Thoracic aorta (tissue), 2 donors: ENCODE measurements at places on chromosomes 4 and X.

DNA sequence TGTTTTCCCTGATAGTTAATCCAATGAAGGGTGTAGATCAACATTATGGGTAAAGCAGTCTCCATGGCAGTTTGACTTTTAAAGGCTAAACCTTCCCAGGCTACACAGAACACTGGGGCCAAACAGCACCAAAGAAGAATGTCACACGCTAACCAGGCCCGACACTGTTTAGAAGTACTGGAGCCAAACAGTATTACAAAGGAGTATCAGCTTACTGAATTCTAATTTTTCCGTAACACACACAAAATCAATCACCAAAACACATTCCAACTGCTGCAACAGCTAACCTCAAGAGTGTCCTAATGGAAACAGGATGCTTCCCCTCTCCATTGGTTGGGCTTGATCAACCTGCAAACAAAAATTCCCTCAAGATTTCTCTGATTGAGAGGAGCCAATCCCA lies 783.5 kb downstream of the PCDH18 start:
- DNase-seq = no peak

DNA sequence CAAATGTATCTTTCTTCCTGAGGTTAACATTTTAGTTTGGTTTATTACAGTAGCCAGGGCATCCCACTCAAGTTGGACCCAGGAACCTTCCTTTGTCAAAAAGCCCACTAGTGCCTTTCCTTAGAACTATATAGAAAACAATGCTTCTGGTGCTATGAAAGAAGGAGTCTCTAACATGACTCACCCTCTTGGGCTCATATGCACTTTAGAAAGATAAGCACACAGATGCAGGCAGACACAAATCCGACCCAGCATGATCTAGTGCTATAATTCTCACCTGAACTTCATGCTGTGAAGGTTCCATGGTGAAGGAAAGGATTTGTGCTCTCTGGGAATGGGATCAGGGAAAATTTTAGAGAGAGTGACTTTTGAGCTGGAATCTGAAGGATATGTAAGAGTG lies 289.4 kb downstream of the ANKRD50 start:
- no peak for DNase-seq

GRCh38 chr4:123418351-123418931 lies 21.8 kb downstream of the SPRY1 start:
- DNase-seq = no peak

DNA sequence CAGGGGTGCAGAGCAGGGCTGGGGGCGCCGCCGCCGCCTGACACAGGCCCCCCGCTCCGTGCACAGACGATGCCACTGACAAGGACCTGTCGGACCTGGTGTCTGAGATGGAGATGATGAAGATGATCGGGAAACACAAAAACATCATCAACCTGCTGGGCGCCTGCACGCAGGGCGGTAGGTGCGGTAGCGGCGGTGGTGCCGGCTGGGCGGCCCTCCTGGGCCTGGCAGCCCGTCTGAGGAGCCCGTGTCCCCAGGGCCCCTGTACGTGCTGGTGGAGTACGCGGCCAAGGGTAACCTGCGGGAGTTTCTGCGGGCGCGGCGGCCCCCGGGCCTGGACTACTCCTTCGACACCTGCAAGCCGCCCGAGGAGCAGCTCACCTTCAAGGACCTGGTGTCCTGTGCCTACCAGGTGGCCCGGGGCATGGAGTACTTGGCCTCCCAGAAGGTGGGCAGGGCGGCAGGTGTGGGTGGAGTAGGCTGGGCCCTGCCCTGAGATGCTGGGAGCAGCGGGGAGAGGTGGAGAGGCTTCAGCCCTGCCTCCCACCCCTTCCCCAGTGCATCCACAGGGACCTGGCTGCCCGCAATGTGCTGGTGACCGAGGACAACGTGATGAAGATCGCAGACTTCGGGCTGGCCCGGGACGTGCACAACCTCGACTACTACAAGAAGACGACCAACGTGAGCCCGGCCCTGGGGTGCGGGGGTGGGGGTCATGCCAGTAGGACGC lies 12.6 kb downstream of the FGFR3 start:
- no peak for DNase-seq

GRCh38 chrX:76127341-76127740 lies 45.5 kb upstream of the PBDC1 start:
- no peak for DNase-seq

- no peak for DNase-seq
Measured at GRCh38 chr4:7571001-7571400, 136.3 kb upstream of the PSAPL1 start.

GRCh38 chr4:71184195-71184781 lies 154.5 kb upstream of the SLC4A4 start:
- DNase-seq = no peak

GRCh38 chr4:163217505-163217904 lies 50.8 kb upstream of the NAF1 start:
- no peak for DNase-seq

GRCh38 chr4:74395633-74396032 lies 30.7 kb downstream of the EREG start:
- DNase-seq = no peak

- no peak for DNase-seq
Measured at GRCh38 chr4:109592367-109592766, 32.3 kb downstream of the MCUB start.

GRCh38 chrX:6448003-6448402 lies 86.9 kb downstream of the VCX3A start:
- no peak for DNase-seq

- DNase-seq = no peak
Measured at GRCh38 chr4:89279385-89279784, 28.2 kb downstream of the GPRIN3 start.

DNA sequence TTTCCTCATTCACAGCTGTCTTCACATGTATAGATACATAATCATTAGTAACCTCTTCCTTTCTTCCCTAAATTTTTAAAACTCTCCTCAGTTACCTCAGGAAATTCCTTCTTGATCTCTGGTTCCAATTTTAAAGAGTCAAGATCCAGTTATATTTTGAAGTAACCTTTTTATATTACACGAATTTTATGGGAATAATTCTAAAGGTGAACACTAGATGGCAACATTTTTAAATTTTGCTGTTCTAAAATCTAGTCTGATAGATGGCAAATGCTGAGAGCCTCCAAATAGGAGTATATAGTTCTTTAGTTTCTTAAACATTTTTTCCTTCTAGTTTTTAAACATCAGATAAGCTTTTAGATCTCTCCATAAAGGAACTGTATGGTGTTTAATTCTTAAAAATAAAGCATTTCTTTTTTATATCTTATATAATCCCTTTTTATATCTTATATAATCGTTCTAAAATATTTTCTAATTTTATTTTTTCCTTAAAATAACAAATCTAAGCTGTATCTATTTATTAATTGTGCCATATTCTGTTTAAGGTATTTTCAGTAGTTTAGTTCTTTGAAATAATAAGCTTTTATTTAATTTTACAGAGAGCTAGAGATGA lies 37.9 kb upstream of the PAPSS1 start:
- no peak for DNase-seq

GRCh38 chrX:81205551-81205950 lies 3.6 kb downstream of the SH3BGRL start:
- no peak for DNase-seq

- DNase-seq = no peak
Measured at GRCh38 chrX:140508958-140509357, 4.1 kb upstream of the SOX3 start.

- DNase-seq = no peak
Measured at GRCh38 chr4:166499820-166500219, 626.8 kb downstream of the TLL1 start.

- DNase-seq = no peak
Measured at GRCh38 chr4:22895482-22895881, 202.7 kb downstream of the GBA3 start.

- no peak for DNase-seq
Measured at GRCh38 chrX:72038868-72039267, 92.8 kb downstream of the RTL5 start.

DNA sequence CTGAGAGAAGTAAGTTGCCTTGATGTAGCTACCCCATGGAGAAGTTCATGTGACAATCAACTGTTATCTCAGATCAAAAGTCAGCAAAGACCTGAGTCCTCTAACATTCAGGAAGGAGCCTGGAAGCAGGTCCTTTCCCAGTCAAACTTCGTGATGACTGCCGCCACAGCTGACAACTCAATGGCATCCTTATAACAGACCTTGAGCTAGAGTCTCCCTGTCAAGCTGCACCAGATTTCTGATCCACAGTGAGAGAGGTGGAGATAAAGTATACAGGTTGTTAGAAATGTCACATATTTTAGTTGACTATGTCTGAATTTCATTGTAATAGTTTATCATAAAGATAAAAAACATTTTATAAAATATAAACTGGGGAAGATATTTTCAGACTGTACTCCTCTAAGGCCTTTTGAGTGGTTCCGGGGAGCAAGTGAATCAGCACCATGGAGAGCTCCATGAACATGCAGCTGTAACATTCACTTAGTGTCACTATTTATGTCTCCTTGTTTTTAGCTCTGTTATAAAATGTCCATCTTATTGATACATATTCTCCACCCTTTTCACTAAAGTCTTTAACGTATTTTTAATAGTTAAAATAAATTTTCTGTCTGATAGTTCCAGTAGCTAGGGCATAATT lies 1653.5 kb upstream of the AGA start:
- no peak for DNase-seq

GRCh38 chrX:20254712-20255299 lies 11.9 kb downstream of the RPS6KA3 start:
- DNase-seq = no peak

- no peak for DNase-seq
Measured at GRCh38 chr4:7052313-7052712, 9.1 kb downstream of the TADA2B start.

GRCh38 chr4:174275101-174275500 lies 8.4 kb downstream of the FBXO8 start:
- no peak for DNase-seq

DNA sequence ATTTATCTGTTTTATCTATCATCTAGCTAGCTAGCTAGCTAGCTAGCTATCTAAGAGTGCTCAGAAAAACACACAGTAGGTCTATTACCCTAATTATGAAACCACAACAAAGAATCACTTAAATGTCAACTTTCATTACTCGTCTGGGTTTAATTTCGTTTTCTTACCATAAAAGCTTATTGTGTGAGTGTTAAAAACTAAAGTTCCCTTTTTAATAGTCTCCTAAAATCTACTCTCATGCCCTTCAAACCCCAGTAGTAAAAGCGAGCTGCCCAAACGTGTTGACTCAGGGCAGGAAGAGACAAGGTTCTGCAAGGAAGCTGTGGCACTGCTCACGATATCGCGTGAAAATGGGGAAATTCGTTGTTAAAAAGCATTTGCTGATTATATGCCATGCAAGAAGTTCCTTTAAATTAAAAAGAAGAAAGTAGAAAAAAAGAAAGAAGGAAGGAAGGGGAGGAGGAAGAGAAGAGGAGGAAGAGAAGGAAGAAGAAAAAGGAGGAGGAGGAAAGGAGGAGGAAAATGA lies 595 bp downstream of the MBNL3 start:
- no peak for DNase-seq

DNA sequence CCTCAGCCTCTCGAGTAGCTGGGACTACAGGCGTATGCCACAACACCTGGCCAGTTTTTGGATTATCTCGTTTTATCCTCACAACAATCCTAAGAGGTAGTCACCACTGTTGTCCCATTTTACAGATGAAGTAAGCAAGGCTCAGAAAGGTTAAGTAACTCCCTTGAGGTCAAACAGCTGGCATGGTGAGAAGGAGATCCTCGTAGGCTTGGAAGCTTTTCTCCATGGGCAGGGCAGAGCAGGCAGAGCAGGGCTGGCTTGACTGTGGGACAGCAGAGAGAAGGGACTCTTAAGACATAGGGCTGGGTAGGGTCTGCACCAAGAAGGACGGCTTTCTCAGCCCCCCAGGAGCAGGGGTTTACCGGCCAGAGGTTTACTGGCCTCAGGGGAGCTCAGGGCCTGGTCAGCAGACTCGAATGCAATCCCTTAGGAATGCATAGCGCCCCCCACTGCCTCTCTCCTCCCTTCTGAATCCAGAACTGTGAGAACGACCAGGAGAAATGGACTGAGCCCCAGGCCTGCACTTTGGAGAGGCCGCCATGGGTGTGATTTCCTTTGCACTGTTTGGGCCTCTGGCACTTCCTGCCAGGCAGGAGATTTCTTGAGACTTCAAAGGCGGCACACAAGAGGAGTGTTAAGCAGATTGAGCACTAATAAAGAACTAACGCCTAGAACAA lies 14.0 kb upstream of the CDKN2AIP start:
- no peak for DNase-seq

DNA sequence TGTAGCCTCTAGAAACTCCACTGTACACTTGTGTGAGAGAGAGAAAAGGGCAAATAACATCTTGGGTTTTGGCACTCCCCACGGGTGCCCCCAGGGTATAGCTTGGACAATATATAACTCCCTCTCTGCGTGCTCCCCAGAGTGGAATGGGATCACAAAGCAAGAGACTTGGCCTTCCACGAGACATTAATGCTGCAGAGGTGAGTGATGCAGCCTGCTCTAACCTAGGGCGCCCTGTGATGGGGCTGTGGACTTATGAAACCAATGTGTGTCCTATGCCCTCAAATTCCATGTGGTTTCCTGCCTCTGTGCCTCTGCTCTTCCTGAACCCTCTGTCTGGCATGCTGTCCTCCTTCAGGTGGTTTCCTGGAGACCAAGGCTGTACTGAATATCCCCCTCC lies 22.0 kb upstream of the FAM9C start:
- no peak for DNase-seq

DNA sequence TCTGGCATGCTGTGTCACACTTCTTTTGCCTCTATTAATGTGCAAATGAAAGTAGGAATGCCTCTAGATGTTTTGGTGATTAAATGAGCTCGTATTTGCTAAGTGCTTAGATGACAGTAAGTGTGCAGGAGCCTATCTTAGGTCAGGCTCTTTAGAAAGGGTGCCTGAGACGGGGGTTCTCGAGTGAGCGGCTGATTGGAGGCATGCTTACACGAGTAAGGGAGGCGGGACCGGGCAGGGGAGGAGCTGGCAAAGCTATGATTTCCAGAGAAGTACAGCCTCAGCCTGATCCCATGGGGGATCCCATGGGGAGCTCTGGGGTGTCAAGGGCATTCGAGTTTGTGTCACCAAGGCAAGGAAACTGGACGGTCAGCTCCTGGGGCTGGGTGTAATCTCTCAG lies 44.8 kb downstream of the CLDN34 start:
- DNase-seq = no peak

DNA sequence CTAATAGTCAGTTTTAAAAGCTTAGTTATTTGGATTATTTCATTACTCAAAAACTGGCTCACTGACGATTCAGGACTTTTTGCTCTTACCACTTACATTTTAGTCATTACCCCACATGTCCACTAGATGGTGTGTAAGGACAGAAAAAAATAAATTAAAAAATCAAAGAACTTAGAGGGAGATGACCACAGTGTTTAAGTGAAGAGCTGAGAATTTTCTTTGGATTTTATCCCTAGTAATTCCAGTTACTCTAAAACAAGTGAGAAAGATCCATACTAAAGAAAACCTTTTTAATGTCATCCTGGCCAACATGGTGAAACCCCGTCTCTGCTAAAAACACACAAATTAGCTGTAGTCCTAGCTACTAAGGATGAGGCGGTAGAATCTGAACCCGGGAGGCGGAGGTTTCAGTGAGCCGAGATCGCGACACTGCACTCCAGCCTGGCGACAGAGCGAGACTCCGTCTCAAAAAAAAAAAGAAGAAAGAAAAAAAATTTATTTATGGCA lies 26.4 kb upstream of the TMPRSS11B start:
- DNase-seq = no peak
